ENCODE measurements at places on chromosomes 1 and 21.

GRCh38 chr21:45541221-45542039, 810 bp downstream of the SLC19A1 start:
- DNase-seq: peak; percentile 85

DNA sequence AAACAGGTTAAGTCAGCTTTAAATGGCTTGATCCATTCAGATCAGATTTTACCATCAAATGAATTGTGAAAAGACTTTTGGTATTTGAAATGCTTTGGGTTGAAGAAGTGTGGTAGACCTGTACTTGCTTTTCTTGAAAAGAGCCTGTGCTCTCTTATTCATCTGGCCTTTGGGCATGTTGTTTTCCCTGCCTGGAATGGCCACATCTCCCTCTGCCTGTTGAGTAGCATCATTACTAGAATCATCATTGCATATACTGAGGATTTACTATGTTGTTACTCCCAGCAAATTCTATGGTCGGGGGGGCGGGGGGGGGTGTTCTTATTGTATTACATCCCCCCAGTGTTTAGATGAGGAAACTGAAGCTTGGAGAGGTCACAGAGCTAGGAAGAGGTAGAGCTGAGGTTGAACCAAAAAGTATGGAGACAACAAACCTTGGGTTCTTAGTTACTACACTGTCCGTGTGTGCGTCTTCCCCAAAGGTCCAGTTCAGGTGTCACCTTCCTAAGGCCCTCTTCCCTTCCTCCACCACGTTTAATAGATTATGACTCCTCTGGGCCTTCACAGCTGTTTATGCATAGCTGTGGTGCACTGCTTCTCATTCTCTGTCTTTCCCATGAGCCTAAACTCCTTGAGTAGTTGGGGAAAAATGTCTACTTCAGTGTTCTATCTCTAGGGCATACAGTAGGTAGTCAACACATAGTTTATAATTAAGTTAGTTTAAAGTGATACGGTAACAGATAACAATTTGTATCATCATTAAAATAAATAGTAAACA, 246.4 kb upstream of the HOOK1 start:
- DNase-seq: no peak

DNA sequence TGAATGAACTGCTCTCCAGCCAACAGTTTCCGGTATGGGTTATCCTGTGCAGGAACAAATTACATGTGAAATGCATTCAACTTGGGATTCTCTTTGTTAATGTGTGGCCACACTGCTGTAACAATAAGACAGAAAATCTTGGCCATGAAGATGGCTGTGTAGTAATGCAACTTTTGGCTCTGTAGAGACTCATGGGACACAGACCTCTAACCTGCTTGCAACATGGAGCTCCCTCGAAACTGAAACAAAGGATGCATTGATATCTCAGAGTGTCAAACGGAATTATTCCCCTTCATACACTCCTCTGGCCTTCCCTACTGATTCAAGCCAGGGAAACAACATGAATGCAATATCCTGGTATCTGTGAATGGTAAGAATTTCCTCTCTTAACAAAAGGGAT, 559.3 kb upstream of the ZRANB2 start:
- no peak for DNase-seq

DNA sequence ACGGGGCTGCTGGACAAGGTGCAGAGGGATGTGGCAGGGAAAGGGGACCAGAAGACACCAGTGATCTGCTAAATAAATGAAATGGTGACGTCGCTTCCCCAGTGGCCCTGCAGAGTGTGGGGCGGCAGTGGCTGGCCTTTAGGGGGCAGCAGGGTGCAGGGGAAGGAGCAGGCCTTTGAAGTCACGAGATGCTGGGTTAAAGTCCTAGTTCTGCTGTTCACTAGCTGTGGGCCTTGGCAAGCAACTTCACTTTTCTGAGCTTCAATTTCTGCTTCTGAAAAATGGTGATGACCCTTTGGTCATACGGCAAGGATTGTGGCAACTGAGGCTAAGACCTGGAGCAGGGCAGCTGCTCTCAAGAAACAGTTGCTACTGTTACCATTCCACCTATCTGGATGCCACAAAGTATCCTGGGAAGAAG, 9.2 kb upstream of the GALE start:
- DNase-seq: peak; percentile 90

DNA sequence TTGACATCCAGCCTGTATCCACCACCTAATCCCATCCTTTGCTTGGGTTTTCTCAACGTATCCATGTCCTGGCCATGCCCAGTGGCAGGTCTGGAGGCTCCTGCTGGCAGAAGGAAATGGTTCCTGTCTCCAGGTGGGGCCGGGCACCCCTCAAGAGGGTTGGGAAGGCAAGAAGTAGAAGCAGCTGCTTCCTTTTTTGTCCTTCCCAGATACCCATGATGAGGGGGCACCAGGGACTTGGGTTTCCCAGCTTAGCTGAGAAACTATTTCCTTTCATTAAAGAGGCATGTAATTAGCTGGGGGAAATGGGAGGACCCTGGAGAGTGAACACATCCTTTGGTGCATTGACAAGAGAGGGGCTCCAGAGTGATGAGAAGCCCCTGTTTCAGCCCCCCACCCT, 21.1 kb upstream of the SLC45A3 start:
- no peak for DNase-seq

GRCh38 chr1:50603274-50604271, 180.3 kb upstream of the DMRTA2 start:
- DNase-seq: no peak

DNA sequence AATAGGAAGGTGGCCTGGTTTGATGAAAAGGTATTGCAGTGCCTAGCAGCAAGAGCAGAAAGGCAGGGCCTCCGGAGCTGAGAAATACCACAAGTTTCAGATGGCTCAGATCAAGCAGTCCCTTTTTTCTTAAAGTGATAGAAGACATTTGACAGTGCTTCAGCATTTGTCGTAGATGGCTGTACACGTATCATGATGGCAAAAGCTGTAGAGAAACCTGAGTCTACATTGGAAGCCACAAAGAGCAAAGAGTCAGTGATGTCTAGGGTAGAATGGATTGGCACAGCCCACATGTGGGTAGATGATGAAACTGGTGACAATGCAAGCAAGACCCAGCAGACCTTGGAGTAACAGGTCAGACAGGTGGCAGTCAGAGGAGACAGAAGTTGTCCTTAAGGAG, 101.3 kb upstream of the ARTN start:
- DNase-seq: peak; percentile 39
